ENCODE measurements at places on chromosomes 11 and 22. TPM values are rescaled to one million over a fixed set of nuclear protein-coding genes. Genes with fewer than 3 reads are reported as not detected.

GRCh38 chr22:47310601-47311000, 548.2 kb downstream of the TBC1D22A start:
- no peak overlapping the region for H3K27ac ChIP-seq
- H3K4me1 ChIP-seq, result no peaks in the 10 kb centered on the region
- H3K27me3 ChIP-seq, result peaks cover 5% of the 10 kb centered on the region
- H3K36me3 ChIP-seq, result no peaks in the 10 kb centered on the region

DNA sequence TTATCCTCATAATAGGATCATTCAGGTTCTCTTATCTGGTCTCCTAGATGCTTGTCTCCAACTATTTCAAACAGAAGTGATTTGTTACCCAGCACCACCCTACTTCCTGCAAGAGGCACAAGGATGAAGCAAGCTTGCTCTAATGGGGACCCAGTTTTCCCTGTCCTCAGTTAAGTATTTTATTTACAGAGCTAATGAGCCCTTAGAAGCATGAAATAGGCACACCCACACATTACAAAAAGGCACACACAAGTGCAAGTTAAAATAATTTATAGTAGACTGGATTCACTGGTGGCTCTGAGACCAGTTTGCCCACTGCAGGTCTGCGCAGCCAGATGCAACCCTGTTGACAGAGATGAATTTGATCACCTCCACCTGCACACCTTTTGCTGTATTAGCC, 167.5 kb downstream of the KIRREL3 start:
- H3K36me3 ChIP-seq, result no peaks in the 10 kb centered on the region
- H3K4me3 ChIP-seq, result no peak overlapping the region
- peaks cover 4% of the 10 kb centered on the region for H3K27me3 ChIP-seq
- H3K27ac ChIP-seq, result no peak overlapping the region
- H3K4me1 ChIP-seq, result no peaks in the 10 kb centered on the region

DNA sequence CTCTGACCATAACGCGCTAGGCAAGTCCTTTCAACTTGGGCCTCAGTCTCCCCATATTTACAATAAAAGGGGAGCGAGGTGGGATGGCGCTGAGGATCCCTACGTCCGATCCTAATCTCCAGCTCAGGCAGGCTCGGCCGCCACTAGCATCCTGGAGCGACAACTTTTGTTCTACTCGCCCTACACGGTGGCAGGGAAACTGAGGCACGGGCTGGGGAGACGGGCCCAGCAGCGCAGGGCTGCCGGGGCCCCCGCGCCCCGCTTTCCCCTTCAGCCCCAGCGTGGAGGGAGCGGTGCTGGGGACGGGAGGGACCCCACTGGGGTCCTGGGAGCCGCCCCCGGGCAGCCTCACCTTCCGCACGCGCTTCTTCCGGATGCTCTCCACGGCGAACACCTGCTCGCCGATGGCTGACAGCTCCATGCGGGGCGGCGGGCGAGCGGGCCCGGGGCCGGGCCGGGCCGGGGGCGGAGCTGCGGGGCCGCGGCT, 413 bp downstream of the CBX7 start:
- DNase-seq, result no peak
- peaks cover 10% of the 10 kb centered on the region for H3K27me3 ChIP-seq
- peaks cover 35% of the 10 kb centered on the region for H3K4me1 ChIP-seq
- H3K27ac ChIP-seq, result no peak overlapping the region
- H3K4me3 ChIP-seq, result peak overlapping the region; percentile 78
- no peaks in the 10 kb centered on the region for H3K36me3 ChIP-seq

P2RY6 gene
- not detected for polyA plus RNA-seq

GRCh38 chr22:41229730-41230400, 10.9 kb downstream of the CHADL start:
- DNase-seq, result no peak
- H3K4me1 ChIP-seq, result no peaks in the 10 kb centered on the region
- H3K27me3 ChIP-seq, result no peaks in the 10 kb centered on the region
- no peaks in the 10 kb centered on the region for H3K36me3 ChIP-seq
